ENCODE measurements at places on chromosomes 11 and 22.
A peak's percentile ranks its signal among the peaks of the same experiment; 100 is the strongest.

DNA sequence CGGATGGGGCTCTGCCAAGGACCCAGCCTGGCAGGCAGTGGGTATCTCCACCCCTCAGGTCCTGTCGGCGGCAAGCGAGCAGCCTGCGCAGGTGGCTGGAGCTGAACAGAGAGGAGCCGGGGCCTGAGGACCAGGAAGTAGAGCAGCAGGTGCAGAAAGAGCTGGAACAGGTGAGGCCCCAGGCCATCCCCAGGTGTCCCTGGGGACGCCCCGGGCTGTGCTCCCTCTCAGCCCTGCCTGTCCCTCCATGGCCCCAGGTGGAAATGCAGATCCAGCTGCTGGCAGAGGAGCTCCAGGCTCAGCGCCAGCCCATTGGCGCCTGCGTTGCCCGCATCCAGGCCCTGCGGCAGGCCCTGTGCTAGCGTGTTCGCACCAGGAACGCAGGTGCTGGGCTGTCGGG is 44.0 kb downstream of the PISD start:
- no peak for DNase-seq

DNA sequence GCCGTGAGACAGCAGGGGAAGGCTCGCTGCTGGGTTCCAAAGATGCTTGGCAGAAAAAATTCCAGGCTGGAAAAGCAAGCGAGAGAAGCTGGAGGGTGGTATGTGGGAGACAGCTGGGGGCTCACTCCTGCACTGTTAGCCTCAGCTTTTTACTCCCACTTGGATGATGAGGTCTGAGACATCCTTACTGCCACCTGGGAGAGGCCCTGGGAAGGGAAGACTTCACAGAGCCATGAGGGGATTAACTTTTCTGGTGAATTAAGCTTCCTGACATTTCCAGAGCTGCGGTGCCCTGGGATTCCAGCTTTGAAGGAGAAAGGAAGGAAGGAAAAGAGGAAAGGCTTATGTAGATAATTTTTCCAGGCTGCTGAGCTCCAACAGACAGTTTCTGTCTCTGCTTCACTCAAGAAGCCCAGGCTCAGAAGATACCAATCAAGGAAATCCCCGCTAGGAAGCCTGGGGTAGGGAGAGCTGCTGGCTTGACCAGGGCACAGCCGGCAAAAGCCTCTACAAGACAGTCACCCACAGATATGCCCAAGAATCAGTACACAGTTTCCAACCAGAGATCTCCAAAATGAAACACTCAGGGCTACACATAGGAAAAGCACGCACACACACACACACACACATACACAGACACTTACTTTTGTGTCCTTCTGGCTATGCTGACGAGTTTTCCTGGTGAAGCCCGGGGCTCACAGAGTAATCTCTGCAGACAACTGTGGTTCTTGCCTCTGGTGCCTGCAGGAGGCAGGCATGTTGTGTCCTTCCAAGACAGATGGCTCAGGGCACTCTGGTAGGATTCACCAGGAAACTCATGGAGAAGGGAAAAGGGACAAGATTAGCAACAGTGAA is 907 bp downstream of the MCHR1 start:
- DNase-seq, result no peak

DNA sequence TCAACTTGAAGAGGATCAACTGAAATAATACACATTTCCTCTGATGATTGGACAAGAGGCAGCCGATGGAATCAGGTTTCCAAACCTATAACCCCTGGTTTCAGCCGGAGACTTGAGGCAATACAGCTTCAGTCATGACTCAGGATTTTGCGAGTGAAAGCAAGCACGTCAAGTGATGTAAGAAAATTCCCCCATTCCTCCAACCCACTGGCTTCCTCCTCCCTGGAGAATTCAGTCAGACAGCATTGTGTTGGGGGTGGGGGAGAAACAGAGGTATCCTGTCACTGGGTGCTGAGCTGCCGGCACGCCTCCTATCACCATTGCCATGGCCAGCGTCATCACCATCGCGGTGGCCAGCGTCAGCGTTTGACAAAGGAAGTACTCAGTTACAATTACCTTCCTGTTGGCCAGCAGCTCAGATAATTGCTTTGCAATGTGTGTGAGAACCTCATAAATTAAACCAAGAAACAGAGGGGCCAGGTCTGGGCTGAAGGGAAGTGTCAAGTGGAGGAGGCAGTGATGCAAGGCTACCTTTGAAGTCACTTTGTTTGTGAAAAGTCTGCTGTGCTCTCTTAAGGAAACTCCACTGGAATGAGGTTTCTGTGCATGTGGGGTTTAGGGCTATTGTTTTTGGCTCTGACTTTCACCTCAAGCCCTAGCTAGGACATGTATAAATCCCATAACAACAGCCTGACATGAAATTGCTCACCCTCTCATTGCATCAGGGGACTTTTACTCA is 50.2 kb downstream of the LIF start:
- peak; percentile 38 for DNase-seq

- DNase-seq, result no peak
Measured at GRCh38 chr11:124108156-124108555, 7.1 kb upstream of the VWA5A start.

DNA sequence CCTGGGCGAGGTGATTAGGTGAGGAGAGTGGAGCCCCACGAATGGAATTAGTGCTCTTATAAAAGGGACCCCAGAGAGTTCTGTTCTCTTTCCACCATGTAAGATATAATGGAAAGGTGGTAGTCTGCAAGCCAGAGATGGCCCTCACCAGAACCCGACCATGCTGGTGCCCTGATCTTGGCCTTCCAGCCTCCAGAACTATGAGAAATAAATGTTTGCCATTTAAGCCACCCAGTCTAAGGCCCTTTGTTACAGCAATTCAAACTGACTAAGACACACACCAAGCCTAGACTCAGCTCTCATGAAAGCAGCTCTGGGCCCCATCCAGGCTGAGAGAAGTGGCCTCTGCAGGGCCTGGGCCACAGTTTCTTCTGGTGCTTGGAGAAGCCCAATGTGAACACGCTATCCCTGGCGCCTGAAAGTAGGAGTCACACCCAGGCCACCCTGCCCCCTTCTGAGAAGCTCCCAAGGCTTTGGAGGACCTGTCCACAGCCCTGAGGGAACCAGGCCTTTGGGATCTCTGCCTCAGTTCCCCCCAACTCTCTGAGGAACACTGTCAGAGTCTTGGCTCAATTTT is 35.3 kb upstream of the LYVE1 start:
- DNase-seq, result no peak

- DNase-seq, result no peak
Measured at GRCh38 chr11:125586623-125587022, 6.0 kb upstream of the STT3A start.

GRCh38 chr22:17818180-17818579 is 43.9 kb upstream of the BID start:
- no peak for DNase-seq

DNA sequence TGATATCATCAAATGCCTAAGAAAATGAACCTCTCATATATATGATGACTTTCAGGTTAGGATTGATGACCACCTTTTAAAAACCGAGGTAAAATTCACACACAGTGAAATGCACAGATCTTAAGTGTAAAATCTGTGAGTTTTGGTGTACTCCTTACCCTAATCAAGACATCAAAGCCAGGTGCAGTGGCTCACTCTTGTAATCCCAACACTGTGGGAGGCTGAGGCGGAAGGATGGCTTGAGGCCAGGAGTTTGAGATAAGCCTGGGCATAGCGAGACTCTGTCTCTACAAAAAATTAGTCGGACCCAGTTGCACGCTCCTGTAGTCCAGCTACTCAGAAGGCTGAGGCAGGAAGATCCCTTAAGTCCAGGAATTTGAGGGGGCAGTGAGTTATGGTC is 140.4 kb downstream of the UVRAG start:
- DNase-seq, result no peak

DNA sequence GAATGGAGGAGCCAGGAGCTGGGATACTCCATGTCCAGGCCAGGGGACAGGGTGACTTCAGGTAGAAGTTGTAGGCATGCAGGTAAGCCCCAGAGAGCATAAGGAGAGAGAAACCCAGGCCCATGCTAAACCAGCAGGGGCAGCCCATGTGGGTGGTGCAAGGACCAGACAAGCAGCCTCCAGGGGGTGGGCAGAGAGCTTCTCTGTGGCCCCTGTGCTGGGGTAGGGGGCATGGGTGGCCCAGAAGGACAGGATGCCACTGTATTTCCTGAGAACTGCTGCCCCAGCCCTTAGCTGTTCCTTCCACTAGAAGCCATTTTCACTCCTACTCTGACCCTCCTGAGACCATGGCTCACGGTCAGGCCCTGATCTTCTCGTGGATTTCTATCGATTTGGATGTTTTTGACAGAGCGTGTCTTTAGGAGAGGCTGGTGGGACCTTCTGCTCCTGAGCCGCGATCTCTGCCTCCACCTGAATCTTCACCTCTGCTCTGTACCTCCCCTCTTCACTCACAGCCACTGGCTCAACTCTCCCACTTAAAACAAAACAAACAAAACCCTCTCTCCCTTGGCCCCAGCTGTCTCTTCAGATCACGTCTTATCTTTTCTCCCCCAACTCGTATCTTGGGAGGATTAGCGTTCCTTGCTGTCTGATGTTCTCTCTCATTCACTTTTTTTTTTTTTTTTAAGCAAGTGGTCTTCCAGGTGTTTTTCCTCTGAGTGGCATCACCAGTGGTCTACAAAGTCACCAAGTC is 112.2 kb downstream of the NECTIN1 start:
- DNase-seq, result no peak
